ENCODE measurements at places on chromosomes 7 and 10.

DNA sequence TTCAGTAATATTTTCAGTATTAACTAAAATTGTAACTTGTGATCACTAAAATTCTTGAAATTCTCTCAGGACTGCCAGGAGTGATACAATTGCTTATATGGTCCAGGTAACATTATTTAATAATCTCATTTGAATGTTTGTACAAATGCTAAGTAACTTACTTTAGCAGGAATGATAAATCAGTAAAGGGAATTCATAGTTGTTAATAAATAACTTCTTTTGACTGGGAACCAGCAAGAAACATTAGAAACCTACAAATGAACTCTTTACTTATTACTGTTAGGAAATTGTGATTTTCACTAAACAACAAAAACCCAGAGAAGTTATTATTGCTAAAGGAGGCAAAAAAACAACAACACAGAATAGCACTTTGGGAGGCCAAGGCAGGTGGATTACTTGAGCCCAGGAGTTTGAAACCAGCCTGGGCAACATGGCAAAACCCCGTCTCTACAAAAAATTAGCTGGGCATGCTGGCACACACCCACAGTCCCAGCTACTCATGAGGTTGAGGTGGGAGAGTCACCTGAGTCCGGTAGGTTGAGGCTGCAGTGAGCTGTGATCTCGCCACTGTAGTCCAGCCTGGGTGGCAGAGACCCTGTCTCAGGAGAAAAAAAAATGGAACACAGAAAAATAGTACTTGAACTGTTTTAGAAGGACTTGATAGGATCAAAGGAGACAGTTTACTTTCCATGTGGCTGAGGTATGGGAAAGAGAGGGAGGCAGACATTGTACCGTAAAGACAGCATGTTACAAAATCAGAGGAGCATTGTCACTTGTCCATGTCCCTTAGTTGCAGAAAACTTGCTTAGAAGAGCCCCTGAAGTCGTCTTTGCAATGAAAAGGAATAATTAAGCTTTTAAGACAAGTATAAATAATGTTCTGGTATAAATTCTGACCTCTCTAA is 53.1 kb downstream of the SHOC2 start:
- DNase-seq: no peak

- no peak for DNase-seq
Measured at GRCh38 chr7:50960621-50961310, 178.1 kb upstream of the GRB10 start.

DNA sequence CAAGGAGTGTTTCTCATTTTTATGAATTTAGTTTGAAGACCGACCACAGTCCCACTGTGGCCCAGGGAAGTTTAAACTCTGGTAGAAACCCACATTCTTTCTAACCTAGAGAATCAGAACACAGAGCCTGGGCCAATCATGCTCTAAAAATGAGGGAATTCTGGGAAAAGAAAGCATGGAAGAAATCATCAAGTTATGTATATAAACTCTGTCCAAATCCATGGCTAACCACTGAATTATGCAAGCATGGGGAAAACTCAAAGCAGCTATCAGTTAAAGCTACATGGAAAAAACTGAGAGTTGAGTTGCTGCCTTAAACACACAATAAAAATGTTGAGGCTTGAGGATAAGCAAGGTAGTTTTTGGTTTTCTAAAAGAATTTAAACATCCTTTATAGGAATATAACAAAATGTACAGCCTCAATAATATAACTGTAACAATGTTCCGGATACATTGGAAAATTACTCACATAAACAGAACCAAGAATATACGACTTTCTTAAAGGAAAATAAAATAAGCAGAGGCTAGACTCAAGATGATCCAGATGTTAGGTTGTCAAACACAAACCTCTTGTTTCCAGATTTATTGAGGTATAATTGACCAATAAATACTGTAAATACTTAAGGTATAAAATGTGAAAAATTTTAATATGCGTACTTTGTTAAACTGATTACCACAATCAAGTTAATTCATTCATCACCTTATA is 311.2 kb upstream of the GNAI1 start:
- DNase-seq: no peak

DNA sequence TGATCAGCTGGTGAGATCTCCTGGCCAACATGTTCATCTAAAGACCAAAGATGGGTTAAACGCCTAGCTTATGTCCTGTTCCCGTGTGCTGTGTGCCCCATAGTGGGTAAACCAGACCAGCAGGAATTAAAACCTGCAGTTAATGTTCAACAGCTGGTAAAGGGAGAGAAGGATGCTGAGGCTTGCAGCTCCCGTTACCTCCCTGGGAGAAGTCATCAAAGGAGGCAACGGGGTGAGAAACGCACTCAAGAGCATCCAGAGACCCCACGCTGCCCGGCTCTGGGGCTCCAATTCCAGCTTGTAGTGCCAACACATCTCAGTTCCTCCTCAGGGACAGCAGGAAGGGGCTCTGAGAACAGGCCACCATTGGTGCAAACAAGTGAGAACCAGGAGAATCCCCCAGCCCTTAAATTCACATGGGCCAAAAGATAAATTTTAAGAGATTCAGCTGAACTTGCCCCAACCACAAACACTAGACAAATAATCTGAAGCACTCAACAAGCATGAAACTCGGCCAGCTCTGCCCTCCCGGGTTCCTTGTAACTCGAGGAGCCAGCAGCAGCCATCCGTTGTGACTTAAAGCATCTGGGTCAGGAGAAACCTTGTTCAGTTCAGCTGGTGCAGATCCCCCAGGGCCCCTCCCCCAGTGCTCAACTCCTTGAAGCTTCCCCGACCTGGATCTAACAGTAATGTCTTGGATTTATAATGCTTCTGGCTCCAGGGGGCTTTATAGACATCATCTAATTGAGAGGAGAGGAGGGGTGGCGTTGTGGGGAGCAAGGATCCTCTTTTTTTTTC is 29.4 kb downstream of the FAM241B start:
- DNase-seq: no peak

- no peak for DNase-seq
Measured at GRCh38 chr10:48192881-48193450, 81.5 kb downstream of the FRMPD2 start.

- no peak for DNase-seq
Measured at GRCh38 chr10:124245806-124246440, 152.5 kb upstream of the CHST15 start.

DNA sequence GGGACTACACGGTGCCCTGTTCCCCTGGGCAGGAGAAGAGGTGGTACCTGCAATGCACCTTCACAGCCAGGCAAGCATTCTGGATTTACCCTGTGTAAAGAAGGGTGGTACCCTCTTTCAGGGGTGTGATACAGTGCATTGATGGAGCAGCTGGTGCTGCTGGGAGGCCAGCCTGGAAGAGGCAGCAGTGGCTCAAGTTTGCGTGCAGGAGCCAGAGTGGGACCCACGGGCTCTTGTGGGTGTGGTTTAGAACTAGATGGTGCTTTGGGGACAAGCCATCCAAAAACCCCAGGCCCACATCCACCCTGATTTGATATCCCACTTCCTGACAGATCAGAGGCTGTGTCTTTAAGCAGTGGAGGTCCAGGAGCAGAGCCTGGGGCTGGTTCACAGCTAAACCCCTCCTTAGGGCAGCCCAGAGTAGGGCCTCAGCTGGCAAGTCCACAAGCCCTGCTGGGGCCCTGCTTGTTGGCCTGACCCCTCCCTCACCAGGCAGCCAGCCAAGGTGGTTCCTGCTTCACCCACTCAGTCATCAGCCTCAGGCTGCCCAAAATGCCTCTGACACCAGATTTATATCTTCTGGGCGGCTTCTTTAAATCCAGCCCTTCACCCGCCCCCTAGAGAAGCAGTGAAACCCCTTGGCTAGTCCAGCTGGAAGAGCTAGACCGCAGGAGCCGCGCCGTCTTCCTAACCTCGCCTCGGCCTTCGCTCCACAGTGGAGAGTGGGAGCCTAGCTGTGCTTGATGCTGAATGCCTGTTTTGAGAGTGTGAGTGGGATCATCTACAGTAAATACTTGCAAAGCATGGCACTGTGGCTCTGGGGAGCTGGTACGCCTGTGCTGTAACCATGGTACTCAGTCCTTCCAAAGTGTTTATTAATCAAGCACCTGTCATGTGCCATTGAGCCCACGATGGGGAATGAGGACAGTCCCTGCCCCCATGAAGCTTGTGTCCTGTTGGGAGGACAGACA is 1.4 kb upstream of the ASIC3 start:
- DNase-seq: no peak

GRCh38 chr10:102341038-102341688 is 54.3 kb upstream of the NFKB2 start:
- no peak for DNase-seq

GRCh38 chr7:149330914-149331567 is 69.0 kb downstream of the ZNF783 start:
- peak; percentile 21 for DNase-seq

- no peak for DNase-seq
Measured at GRCh38 chr7:122653685-122654084, 45.2 kb downstream of the RNF133 start.

GRCh38 chr10:11719496-11720259 is 22.5 kb upstream of the ECHDC3 start:
- no peak for DNase-seq

DNA sequence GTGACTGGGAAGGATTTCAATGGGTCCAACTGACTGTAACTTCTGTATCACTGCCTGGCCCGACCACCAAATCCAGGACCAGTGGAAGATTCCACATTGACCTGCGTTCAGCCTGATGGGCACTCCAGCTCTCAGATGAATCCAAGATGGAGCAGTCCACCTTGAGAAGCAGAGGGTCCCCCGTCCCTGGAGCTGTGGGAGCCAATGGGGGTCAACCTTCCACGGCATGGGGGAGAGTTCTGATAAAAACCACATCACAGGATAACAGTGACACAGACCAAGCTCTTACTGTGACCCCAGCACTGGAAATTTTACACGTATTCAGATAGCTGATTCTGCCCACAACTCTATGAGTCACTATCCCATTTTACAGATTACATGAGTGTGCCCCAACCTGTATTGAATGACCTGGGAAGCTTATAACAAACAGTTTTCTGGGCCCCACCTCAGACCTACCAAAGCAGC is 11.2 kb downstream of the ZCCHC24 start:
- peak; percentile 26 for DNase-seq

GRCh38 chr7:45203459-45203858 is 45.9 kb downstream of the RAMP3 start:
- DNase-seq: no peak

- DNase-seq: no peak
Measured at GRCh38 chr7:36942955-36943354, 218.7 kb upstream of the AOAH start.

DNA sequence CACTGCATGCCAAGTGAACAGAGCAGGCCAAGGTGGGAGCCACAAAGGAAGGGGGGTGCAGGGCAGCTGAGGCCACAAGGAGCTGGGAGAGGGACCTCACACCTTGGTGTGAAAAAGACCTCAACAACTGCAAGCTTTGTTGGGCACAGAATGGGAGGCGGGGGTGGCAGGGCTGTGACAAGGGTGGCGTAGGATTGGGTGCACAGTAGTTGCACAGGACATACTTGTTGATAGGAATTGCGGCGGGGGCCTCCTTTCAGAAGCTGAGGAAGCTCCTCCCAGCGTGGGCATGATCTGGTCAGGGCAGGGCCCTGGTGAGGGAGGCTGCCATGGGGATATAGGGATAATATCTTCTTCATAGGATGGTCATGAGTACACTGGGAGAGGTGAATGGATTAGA is 25.8 kb downstream of the POLL start:
- DNase-seq: no peak

- no peak for DNase-seq
Measured at GRCh38 chr10:33421789-33422462, 87.5 kb upstream of the NRP1 start.

- no peak for DNase-seq
Measured at GRCh38 chr10:69848454-69848853, 46.7 kb downstream of the COL13A1 start.

- no peak for DNase-seq
Measured at GRCh38 chr7:38942431-38943051, 33.5 kb upstream of the VPS41 start.

DNA sequence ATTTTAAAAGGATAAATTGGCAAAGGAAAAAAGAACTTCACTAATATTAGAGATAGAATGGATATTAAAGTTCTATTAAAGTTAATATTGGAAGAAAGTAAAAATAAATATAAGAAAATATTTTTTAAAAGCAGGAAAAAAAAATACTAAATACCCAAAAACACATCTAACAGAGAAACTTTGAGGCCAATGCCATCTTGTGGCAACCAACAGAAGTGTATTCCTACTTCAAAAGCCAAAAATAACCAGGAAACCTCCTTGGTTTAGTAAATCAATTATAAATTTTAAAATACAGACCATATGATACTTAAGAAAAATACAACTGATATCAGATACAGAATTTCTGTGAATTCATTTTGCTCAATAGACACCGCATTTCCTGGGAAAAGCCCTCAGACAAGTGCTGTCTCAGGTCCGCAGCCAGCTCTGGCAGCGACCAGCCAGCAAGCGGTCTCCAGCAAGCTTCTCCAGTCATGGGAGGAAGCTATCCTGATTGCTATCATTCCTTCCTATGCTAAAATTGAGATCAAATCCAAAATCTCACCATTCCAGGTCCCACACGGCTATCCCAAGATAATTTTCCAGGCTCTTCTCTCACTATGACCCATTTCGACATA is 65.3 kb downstream of the LMBR1 start:
- DNase-seq: no peak

DNA sequence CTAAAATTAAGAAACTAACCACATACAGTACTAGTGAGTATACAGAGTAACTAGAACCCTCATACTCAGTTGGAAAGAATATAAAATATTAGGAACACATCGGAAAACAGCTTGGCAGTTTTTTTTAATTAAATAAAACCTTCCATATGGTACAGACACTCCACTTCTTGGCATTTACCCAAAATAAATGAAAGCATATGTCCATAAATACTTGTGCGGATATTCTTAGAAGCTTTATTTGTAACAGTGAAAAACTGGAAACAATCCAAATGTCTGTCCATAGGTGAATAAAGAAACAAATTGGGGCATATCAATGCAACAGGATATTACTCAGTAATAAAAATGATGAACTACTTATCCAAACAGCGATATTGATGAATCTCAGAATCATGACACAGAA is 410.0 kb downstream of the HTR7 start:
- DNase-seq: no peak

DNA sequence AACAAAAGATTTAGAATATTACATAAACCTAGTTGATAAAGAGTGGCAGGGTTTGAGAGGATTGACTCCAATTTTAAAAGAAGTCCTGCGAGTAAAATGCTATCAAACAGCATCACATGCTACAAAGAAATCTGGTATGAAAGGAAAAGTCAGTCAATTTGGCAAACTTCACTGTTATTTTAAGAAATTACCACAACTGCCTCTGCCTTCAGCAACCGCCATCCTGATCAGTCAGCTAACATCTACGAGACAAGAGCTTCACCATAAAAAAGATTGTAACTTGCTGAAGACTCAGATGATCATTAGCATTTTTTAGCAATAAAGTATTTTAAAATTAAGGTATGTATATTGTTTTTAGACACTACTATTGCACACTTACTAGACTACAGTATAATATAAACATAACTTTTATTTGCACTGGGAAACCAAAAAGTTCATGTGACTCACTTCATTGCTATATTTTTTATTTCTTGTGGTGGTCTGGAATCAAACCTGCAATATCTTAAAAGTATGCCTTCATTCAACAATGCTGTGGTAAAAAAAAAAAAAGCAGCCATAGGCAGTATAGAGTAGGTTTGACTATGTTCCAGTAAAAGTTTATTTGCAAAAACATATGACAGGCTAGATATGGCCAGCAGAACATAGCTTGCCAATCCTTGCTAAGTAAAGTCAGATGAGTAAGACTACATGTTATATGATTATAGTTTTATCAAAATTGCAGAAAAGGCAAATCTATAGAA is 74.4 kb downstream of the GLCCI1 start:
- DNase-seq: no peak

GRCh38 chr7:149564340-149565095 is 66.9 kb upstream of the ZNF746 start:
- no peak for DNase-seq

- DNase-seq: no peak
Measured at GRCh38 chr7:47710201-47710935, 128.5 kb upstream of the TNS3 start.
